ENCODE measurements at places on chromosomes 1 and 21. TPM values are rescaled to one million over a fixed set of nuclear protein-coding genes. Genes with fewer than 3 reads are reported as not detected.

The UCHL5 gene
- total RNA-seq, result 29.7 TPM

DNA sequence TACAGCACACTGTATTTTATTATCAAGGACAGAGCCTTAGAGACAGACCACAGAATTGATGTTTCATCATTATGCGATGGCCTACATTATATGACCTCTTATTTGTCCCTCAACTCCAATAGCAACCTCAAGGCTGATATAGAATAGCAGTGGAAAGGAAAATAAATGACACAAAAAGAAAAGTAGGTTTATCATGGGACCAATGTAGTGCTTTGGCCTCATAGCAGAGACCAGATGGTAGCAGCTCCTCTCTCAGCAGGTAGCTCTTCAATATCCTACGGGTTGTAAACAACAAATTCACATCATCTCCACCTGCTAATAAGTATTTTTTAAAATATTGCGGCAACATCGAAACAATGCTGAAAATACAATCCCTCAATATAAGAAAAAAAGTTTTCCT lies 25.2 kb downstream of the ANP32E start:
- DNase-seq, result no peak
- H3K36me3 ChIP-seq, result no peaks in the 10 kb centered on the region
- no peak overlapping the region for H3K27ac ChIP-seq
- H3K4me1 ChIP-seq, result no peaks in the 10 kb centered on the region
- H3K4me3 ChIP-seq, result no peak overlapping the region

DNA sequence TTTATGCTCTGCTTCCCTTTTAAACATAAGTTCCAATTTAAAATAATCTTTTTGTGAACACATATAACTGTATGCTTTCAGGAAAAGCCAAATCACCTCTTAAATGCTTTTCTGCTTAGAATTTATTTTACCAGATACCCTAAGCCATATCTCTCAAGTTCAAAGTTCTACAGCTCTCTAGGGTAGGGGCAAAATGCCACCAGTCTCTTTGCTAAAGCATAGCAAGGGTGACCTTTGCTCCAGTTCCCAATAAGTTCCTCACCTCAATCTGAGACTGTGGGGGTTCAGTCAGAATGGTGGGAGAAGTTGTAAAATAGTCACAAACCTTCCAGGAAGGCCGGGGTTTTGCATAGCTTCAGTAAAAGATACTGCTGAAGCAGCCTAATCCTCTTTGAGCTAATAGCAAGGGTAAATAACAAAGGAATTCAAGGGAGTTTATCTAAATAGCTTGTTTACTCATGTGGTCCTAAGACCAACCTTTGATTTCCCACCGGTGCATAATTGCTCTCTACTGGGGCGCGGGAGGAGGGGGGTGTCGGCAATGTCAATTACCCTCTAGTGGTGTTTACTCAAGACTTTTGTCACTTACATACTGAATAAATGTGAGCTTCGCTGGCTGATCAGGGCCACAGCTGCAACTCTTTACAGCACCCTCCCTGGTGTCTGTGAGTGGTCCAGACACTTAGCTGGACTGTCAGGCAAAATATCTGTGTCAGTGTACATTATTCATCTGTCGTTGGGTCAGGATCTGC lies 1376.2 kb downstream of the NCAM2 start:
- no peak for DNase-seq
- no peaks in the 10 kb centered on the region for H3K36me3 ChIP-seq
- H3K4me3 ChIP-seq, result no peak overlapping the region
- H3K4me1 ChIP-seq, result no peaks in the 10 kb centered on the region
- H3K27me3 ChIP-seq, result no peaks in the 10 kb centered on the region

DNA sequence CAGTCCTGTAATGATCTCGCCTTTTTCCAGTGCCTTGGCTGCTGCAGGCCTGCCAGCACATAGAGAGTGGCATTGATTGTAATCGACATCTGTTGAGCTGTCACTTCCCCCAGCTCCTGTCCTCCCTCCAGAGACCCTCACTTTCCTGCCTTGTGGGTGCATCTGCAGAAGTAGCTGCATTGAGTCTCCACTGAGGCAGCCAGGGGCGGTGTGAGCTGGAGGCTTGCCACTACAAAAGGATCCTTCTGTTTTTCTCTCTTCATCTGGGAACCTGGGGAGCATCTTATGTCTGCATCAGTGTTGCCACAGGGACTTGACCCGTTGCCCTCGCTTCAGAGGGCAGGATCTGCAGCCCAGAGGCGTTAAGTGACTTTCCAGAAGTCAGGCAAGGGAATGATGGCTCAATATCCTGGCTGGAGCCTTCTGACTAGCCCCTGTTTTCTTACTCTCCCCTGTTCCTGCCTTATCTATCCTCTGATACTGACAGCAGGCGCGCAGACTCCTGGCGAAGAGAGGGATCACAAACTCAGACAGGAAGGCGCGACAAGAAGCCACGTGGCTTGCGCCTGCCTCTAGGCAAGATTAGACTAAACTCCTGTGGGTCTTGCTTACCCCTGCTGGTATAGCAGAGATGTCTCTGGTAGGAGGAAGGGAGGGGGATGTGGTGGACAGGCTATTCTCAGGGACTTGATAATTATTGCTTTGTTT lies 13.3 kb upstream of the FMOD start:
- H3K4me1 ChIP-seq, result no peaks in the 10 kb centered on the region
- H3K27ac ChIP-seq, result no peak overlapping the region
- DNase-seq, result no peak
- no peak overlapping the region for H3K4me3 ChIP-seq

The MMP23B gene
- 15.5 TPM for total RNA-seq

- no peak for DNase-seq
- no peaks in the 10 kb centered on the region for H3K36me3 ChIP-seq
Observed at GRCh38 chr1:82810601-82811000, 1009.9 kb downstream of the ADGRL2 start.

The FCER1G gene
- total RNA-seq, result 64.3 TPM

The DISP1 gene
- total RNA-seq, result 8.4 TPM

The OR14K1 gene
- total RNA-seq, result 0.62 TPM

DNA sequence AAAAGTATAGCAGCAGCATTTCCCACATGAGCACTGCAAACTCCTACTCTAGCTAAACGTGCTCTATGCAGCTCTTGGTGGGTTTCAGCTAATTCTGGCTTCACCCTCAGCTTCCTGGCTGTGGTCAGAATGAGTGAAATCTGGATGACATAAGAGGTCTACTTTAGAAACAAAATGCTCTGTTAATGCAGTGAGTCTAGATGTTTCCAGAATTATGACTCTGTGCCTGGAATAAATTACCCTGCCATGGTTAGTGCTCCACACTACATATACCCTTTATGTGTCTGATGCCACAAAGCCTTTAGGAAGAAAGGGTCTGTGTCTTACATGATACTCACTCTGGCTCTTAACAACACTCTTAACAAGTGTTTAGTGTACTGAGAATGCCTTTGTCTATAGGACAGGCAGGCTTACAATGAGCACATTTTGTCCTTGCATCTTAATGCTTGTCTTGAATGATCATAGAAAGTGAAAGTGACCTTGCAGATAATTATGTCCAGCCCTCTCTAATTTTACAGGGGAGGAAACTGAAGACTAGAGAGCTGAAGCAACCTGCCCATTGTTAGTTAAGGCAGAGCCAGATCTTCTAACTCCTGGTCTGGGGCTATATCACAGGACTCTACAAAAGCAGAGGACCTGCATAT lies 9.2 kb downstream of the S100A10 start:
- no peak overlapping the region for H3K27ac ChIP-seq
- no peak overlapping the region for H3K4me3 ChIP-seq
- DNase-seq, result no peak
- no peaks in the 10 kb centered on the region for H3K27me3 ChIP-seq
- peaks cover 7% of the 10 kb centered on the region for H3K4me1 ChIP-seq
- peaks cover 10% of the 10 kb centered on the region for H3K36me3 ChIP-seq

All from aorta (tissue), 5 donors.